ENCODE measurements at places on chromosomes 4 and X.

GRCh38 chr4:5412751-5413150 is 295.6 kb downstream of the EVC2 start:
- DNase-seq: no peak

DNA sequence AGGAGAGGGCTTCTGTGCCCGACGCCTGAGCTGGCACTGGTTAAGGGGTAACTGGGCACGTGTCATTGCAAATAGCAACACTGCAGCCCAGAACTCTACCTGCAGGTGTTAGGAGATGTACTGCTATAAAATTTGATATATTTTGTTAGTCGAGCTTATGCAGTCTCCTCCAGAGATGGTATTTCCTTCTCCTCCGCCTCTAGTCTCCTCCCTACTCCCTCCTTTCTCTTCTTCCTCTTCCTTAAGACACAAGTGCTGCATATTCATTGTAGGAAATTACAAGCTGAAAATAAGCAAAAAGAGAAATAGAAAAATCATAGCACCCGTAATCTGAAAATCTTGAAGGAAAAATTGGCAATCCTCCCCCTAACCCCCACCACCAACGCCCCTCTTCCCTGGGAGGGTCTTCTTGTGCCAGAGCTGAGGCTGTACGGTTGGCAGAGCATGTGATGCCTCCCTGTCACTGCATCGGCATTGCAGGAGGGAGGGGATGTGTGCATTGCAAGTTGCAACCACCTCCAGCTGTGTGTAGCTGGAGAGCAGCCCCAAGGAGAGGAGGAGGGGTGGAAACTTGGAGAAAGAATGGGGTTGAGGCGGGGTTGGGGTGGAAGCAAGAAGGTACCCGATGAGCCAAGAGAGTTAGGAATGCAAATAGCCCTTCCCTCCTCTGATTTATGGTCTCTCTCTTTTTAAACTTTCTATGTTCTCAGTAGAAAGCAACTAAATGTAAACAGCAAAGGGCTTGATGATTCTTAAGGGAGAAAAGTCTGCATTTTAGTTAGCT is 48.3 kb upstream of the MND1 start:
- no peak for DNase-seq

GRCh38 chrX:39642071-39642470 is 455.7 kb downstream of the BCOR start:
- DNase-seq: no peak

- DNase-seq: no peak
Observed at GRCh38 chr4:107125496-107125895, 89.4 kb upstream of the DKK2 start.

DNA sequence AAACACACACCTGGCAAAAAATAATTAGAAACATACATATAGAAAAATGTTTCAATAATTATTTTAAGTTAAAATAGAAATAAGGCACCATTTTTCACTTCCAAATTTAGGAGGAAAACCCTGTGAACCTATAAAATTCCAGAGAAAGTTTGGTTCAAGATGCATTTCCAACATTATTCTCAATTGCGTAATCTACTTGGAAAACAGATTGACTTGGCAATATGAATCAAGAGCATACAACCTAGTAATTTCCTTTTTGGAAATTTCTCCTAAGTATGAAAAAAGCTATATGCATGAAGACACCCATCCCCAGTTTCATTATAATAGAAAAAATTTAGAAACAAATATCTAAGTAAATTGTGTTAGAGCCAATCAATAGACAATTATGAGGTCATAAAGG is 242.9 kb downstream of the IQCM start:
- no peak for DNase-seq
